ENCODE measurements at places on chromosomes 3 and 15. TPM values are rescaled to one million over a fixed set of nuclear protein-coding genes. Genes with fewer than 3 reads are reported as not detected.

- no peak for DNase-seq
Measured at GRCh38 chr3:178419071-178419470, 117.2 kb upstream of the KCNMB2 start.

GRCh38 chr3:126518779-126519177 lies 1.2 kb upstream of the UROC1 start:
- no peak for DNase-seq

DNA sequence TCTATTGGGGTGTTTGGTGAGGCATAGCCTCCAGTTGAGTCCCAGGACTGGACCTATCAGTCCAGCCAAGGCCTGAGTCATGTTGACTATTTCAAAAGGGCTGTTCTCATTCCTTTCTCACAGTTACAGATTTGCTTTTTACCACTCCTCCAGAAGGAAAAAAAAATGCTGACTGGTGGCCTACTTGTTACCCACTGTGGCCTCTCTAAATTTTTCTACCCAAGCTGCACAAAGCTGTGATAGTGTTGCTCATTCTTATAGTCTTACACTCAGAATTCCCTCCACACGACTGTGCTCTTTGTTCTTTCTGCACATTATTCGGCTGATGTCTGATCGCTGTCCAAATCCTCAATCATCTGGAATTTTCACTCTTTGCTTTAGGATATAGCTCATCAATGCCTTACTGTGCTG lies 1142.2 kb downstream of the IGSF11 start:
- no peak for DNase-seq

GRCh38 chr15:97961067-97961954 lies 808 bp downstream of the ARRDC4 start:
- DNase-seq, result no peak

DNA sequence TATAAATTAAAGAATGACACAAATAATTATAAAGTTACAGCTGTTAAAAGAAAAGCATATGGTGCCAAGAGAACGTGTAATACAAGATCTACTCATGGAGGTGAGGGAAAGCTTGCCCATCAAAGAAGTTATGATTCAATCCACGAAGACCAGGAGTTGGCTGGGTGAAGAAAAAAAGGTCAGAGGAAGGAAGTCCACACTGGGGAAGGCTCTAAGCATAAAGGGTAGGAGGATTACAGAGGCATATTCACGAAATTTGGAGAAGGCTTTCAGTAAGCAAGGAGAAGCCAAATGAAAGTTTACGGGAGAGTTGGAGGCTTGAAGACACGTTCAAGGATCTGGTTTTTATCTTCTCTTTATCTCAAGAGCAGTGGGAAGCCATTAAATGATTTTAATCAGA lies 1.8 kb upstream of the TGFBR2 start:
- no peak for DNase-seq

DNA sequence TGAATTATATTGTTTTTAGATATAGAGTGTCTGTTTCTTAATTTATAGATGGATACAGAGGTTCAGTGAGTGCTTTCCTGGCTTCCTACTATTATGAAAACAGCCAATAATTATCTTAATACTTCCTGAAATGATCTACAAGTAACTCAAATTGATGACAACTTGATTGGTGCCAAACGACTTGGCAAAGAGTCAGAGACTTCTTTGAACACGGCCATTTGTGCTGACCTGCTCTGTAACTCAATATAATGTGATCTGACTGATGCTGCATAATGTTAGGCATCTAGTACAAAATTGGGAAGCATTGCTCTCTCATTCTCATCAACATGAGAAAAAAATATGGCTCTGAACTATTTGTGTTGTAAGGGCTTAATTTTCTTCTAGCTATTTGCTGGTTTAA lies 193.9 kb downstream of the DIPK2A start:
- DNase-seq, result no peak

GRCh38 chr15:82105451-82106215 lies 59.8 kb upstream of the MEX3B start:
- peak; percentile 80 for DNase-seq

- no peak for DNase-seq
Measured at GRCh38 chr3:197001106-197001971, 28.3 kb downstream of the MELTF start.

DNA sequence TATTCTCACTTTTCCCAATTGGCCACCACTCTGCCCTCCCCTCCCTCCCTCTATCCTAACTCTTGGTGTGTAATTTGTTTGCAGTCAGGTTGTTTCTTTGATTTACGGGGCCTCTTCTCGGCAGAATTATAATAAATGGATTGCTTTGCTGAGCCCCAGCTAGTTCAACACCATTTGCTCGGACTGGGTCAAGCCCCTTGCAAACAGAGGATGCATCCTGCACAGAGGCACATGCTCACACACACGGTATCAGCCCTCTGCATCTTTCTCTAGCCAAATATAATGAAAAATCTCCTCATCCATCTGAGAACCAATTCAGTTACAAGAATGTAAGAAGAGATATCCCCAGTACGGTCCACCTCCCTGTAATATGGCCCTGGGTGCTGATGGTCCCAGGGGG lies 97.7 kb downstream of the EPHB1 start:
- no peak for DNase-seq

GRCh38 chr3:65408531-65409175 lies 630.1 kb downstream of the MAGI1 start:
- DNase-seq, result no peak

DNA sequence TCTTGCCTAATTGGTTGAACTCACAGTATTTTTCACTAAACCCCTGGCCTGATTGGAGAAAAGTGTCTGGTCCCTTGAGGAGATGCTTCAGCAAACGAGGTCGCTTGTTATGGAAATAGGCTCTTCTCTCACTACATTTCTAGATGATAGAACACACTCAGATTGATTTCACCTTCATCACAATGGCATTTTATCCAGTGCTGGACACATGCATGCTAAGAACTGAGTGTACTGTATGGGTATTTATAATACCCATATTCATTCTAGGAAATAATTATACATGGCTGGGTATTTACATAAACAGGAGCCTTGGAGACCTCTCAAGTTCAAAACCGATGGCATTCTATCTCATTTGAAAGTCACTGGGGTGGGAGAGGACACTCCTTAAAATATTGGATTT lies 444.9 kb downstream of the LPP start:
- DNase-seq, result no peak

DNA sequence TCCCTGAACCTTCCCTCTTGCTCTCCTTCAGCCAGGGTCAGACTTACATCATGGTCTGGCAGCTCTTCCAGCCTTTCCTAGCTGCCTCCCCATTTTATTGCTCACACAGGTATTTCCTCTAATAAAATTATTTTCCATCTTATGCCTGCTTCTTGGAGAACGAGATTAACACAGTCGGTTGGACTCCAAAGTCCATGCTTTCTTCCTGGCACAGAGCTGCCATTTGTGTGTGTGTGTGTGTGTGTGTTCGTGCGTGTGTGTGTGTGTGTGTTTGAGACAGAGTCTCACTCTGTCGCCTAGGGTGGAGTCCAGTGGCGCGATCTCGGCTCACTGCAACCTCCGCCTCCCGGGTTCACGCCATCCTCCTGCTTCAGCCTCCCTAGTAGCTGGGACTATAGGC lies 15.5 kb downstream of the FSD2 start:
- DNase-seq, result no peak

DNA sequence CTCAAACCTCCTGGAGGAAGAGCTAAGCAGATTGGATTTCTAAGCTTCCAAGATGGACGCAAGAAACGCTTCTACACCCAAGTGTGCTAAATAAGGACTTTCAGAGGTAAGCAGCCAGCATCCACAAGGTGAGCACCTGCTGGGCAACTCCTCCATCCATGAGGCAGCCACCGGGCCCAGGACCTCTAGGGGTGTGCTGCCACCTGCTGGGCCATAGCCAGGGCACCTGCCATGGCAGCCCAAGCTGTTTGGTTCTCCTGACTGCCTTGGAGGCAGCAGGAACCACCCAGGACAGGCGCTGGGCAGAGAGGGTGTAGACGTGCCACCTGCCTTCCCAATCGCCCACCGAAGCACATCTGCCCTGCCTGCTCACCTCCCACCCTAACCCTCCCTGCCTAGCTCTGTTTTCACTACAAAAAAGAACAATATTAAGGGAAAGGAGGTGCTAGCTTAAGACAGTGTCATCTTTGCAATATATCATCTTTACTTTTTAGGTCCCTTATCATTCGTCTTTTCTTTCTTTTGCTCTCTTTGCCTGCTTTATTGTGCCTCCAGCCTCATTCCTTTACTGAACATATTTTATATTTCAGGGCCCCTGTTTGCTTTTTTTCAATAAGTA lies 12.9 kb downstream of the C15orf62 start:
- no peak for DNase-seq

The WDR93 gene
- polyA plus RNA-seq, result 0.17 TPM

The TICRR gene
- polyA plus RNA-seq, result 2.4 TPM
